ENCODE measurements at places on chromosomes 6 and 20.

- no peak for DNase-seq
Observed at GRCh38 chr6:169420912-169421543, 167.4 kb upstream of the THBS2 start.

GRCh38 chr20:34947336-34947735, 8.3 kb downstream of the GSS start:
- no peak for DNase-seq

GRCh38 chr6:112311950-112312547, 35.1 kb upstream of the RFPL4B start:
- DNase-seq: no peak

- DNase-seq: no peak
Observed at GRCh38 chr6:13272131-13273046, 55.9 kb downstream of the TBC1D7 start.

- no peak for DNase-seq
Observed at GRCh38 chr6:115363379-115363778, 697.3 kb downstream of the FRK start.

All from AG04449 (cell line).